ENCODE measurements at places on chromosomes 16 and 17. TPM values are rescaled to one million over a fixed set of nuclear protein-coding genes. Genes with fewer than 3 reads are reported as not detected.

- peak; percentile 56 for DNase-seq
These were observed 25.0 kb upstream of the ADAM11 start for GRCh38 chr17:44733753-44734152.

GRCh38 chr16:23222929-23223328 is 40.4 kb downstream of the SCNN1G start:
- no peak for DNase-seq

DNA sequence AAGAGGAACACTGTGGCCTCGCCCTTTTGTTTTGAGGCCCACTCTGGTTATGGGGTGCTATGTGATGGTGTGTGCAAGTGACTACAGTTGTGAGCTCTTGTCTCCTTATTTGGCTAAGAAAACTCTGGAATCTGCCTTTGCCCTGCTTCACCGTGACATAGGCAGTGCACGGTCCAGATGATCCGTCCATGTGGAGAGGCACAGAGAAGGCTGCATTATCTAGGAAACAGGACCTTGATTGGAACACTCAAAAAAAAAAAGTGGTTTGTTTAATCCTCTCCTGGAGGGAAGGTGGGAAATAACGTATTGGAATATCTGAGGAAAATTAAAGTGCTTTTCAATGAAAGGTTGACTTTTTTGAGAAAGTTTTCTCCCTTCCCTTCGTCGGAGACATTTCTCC is 233.3 kb downstream of the CHD9NB start:
- DNase-seq, result no peak

- peak; percentile 50 for DNase-seq
These were observed 15.0 kb downstream of the HASPIN start for GRCh38 chr17:3738562-3739295.

- no peak for DNase-seq
These were observed 3.9 kb upstream of the ZNF598 start for GRCh38 chr16:2013527-2013926.

- DNase-seq, result peak; percentile 98
These were observed 22.3 kb upstream of the ZNHIT3 start for GRCh38 chr17:36463916-36464764.

The IL34 gene
- total RNA-seq, result not detected

The SNAI3 gene
- total RNA-seq, result 0.71 TPM

The GRAP gene
- 0.46 TPM for total RNA-seq

The CRYBA1 gene
- total RNA-seq, result 1.0 TPM

The SLC35G6 gene
- total RNA-seq, result not detected

The SHISA6 gene
- total RNA-seq, result 4.3 TPM

The NPIPA8 gene
- total RNA-seq, result not detected

The QRICH2 gene
- 2.3 TPM for total RNA-seq

The CTRB1 gene
- not detected for total RNA-seq

The XAF1 gene
- not detected for total RNA-seq
